CD4-positive, alpha-beta T cell treated with Interleukin-15 for 1 hour (primary cell): ENCODE measurements at places on chromosomes 11 and 22.

GRCh38 chr11:10856689-10857458, 979 bp downstream of the ZBED5 start:
- peak; percentile 20 for DNase-seq

DNA sequence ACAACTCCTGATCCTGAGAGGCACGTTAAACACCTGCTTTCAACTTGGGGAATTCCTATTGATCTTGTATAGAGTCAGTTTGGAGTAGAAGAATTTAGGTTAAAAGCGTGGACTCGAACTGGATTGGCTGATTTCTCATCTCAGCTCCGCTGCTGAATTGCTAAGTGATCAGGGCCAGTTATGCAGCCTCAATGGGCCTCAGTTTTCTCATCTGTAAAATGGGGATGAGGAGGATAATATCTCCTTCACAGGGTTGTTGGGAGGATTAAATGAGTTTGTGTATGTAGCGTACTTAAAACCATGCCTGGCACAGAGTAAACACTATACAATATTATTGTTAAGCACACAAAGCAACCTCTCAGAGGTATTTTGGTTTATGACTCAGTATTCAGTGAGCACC, 53.2 kb upstream of the HEPHL1 start:
- no peak for DNase-seq

GRCh38 chr11:11313426-11313825, 39.6 kb downstream of the CSNK2A3 start:
- no peak for DNase-seq

- DNase-seq: no peak
Measured at GRCh38 chr11:12678991-12679390, 4.8 kb downstream of the TEAD1 start.

- DNase-seq: no peak
Measured at GRCh38 chr11:1480191-1480554, 6.4 kb downstream of the MOB2 start.

GRCh38 chr11:1832211-1832919, 2.4 kb upstream of the SYT8 start:
- DNase-seq: no peak

DNA sequence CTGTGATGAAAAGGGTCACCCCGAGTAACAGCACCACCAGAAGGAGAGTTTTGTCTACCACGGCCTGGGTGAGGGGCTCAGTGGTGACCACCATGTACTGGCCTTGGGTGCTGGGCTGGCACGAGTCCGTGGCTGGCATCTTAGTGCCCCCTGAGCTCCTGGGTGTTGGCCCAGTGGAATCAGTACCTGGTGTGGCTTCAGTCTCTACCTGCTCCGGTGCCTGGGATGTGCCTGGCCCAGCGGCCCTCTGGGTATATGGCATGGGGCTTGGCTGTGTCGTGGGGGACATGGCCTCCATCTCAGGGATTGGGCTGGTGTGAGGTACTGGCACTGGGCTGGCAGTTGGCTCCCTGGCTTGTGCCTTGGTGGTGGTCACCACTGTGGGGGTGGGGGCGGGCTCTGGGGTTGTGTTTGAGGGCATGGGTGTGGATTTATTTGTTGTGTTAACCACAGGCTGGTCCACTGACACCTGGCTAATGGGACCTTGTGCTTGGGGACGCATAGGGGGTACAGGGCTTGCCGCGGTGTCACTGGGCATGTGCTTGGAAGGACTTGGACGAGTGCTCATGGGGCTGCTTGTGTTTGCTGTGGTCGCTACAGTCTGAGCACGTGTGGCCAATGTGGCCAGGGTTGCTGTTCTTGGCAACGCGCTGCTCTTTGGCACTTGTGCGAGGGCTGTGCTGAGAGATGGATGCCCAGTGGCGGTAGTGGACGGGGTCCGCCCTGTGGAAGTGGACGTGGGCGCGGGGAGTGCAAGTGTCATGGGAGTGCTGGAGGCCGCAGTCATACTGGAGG, 9.8 kb downstream of the C11orf24 start:
- no peak for DNase-seq

DNA sequence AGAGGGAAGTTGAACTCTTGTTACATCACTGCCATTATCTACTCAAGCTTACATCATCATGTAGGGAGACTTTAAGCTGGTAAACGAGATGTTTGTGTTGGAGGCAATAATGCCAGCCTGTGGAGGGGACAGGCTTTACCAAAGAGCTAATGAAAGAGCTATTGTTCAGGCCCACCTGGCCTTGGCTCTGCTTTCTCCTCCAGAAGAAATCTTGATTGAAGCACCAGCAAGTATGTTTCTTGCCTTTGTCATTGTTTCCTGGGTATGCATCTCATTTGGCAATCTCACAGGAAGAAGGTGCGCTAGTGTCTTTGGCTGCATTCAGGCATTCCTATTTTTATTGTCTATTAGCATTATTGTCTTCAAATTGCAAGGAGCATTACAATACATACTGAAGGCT, 16.7 kb upstream of the CARD18 start:
- DNase-seq: no peak

DNA sequence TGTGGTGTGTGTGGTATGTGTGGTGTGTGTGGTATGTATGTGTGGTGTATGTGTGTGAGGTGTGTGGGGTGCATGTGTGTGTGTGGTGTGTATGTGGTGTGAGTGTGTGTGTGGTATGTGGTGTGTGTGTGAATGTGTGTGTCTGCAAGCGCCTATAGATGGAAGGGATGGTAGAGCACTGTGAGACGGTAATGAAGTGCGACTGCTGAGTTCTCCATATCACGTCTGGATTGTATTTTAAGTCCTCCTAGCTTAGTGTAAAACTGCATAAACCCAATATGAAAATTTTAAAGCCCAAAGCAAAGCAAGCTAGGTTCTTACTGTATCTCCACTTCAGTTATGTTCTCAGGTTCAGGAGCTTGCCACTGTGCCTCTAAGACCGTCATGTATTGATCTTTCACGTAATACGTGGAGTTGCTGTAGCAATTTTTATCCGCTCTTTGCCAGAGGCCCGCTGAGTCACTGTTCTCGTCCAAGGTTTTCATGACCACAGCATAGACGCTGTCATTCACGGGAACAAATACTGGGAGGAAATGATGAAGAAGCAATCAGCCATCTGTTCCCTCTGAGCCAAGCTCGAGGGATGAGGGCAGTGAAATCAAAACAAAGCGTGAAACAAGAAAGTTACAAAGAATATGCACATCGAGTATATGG, 5.5 kb downstream of the PLET1 start:
- no peak for DNase-seq

GRCh38 chr11:104462341-104462740, 298.4 kb upstream of the PDGFD start:
- no peak for DNase-seq

DNA sequence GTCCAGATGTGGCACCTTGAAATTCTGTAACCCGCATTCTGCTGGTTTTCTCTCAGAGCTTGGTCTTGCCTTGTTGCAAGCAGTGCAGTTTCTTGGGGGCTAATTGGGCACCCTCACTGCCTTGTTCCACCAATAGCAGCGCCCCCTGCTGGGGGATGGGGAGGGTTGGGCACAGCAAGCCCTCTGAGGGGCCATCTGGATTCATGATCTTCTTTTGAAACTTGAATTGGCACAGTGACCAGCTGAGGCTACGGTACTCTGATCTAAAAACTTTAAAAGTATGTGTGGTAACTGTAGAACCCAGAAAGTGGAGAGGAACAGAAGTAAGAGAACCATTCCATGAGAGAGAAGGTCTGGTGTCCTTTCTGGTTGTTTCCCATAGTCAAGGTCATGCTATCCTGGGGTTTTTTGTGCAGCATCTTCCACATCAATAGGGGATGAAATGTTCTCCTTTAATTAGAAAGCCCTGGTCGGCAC, 64.2 kb downstream of the MED15 start:
- peak; percentile 48 for DNase-seq

DNA sequence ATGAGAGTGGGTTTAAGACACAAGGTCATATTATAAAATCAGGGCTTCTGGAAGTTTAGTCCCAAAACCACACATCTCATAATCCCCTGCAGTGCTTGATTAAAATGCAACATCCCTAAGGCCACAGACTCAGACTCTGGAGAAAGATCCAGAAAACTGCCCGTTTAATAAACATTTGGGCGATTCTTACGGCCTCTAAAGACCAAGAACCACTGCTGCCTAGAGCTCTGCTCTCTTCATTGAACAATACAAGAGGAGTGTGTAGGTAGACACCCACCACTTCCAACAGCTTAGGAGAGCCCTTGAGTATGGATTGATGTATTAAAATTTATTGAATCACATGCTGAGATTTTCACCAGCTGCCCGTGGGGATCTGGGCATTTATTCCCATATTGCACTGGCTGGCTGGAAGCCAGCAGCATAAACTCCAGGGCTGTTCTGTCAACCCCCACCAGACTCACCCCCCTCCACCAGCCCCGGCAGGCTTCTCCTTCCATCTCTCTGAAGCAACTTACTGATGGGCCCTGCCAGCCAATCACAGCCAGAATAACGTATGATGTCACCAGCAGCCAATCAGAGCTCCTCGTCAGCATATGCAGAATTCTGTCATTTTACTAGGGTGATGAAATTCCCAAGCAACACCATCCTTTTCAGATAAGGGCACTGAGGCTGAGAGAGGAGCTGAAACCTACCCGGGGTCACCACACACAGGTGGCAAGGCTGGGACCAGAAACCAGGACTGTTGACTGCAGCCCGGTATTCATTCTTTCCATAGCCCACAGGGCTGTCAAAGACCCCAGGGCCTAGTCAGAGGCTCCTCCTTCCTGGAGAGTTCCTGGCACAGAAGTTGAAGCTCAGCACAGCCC, 749 bp upstream of the BEST1 start:
- DNase-seq: peak; percentile 68

DNA sequence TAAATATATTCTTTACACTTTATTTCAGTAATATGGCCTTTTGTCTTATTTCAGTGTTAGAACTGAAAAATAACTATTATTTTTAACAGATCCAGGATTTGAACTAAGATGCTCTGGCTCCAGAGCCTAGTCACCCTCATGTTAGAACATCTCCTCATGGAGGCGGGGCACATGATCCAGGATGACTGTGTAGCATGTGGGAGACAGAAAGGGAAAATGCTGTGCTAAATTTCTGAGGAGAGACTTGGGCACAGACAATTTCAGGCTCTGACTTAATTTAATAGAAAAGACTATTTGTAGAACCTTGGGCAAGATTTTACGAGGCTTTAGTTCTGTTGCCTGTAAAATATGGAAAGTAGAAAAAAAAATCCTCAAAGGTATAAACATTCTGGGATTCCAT, 24.1 kb downstream of the CTSC start:
- no peak for DNase-seq

GRCh38 chr22:46933040-46933930, 170.8 kb downstream of the TBC1D22A start:
- DNase-seq: no peak

- no peak for DNase-seq
Measured at GRCh38 chr11:28504555-28505110, 396.4 kb downstream of the METTL15 start.
